ENCODE measurements at places on chromosomes 12 and 14.

DNA sequence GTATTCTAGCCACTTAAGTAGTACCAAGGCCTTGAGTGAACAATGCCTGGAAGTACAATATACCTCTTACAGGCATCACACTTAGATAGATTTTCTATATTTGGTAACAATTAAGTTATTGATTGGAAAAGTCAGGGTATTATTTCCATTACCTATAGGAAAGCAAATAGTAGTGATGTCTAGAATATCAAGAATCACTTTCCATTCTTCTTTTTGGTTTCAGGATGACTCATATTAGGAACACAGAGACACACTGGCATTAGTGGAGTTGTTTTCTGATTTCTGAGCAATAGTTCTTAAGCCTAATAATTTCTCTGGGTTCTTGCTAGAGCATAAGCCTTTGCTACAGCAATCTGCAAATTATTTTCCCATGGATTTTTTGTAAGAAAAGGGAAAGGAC is 1640.0 kb upstream of the SEL1L start:
- no peak for DNase-seq

DNA sequence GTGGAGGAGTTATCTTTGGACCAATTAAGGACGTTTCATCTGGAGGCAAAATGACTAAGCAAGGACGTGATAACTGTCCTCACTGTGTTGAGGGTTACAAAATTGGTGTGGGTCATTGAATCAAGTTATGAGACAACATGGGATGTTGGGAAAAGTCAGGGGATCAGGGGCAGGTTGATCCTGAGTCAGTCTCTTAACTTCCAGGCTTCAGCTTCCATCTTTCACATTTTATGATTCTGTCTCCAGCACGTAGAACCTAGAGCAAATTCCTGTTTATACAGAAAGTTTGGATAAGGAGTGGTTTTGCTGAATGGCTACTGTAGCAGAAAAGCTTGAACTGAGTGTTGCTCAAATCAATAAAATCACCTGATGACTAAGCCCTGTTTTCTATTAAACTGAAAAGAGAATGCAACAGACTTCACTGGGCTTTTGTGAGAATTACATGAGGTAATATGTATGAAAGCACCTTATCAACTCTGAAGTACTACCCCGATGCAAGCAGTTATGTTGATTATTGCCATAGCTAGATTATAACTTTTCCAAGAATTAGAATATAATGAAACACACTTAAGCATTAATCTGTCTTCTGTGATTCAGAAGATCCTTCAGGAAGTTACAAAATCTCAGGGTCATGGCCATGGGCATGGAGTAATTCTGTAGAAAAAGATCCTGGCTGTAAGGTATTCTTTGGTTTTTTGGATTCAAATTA is 184.8 kb downstream of the ETV6 start:
- no peak for DNase-seq

DNA sequence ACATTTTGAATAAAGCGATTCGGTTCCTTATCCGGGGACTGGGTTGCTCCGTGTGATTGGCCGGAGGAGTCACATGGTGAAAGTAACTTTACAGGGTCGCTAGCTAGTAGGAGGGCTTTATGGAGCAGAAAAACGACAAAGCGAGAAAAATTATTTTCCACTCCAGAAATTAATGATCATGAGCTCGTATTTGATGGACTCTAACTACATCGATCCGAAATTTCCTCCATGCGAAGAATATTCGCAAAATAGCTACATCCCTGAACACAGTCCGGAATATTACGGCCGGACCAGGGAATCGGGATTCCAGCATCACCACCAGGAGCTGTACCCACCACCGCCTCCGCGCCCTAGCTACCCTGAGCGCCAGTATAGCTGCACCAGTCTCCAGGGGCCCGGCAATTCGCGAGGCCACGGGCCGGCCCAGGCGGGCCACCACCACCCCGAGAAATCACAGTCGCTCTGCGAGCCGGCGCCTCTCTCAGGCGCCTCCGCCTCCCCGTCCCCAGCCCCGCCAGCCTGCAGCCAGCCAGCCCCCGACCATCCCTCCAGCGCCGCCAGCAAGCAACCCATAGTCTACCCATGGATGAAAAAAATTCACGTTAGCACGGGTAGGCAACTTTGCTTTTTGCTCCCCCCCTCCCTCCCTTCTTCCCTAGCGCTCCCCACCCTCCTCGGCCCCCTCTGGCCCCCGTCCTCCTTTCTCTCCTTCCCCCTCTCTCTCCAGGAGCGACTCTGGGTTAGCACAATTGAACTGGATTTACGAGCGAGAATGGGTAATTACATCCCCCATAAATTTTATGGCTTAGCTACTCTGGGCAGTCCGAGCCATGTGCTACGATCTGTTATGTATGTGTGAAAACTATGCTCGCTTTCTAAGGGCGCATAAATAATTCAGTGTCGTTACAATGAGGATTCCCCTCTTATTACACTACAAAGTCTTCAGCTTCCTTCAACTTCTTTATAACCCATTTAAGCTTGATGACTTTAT is at the start of gene HOXC4:
Gene HOXC4 (plus strand): TSS at position 85 of the 991 bp plus-strand sequence. CDS start 88 bp downstream, at position 173.
- no peak for DNase-seq

- no peak for DNase-seq
These were observed 2.9 kb downstream of the NGB start for GRCh38 chr14:77267937-77268699.

DNA sequence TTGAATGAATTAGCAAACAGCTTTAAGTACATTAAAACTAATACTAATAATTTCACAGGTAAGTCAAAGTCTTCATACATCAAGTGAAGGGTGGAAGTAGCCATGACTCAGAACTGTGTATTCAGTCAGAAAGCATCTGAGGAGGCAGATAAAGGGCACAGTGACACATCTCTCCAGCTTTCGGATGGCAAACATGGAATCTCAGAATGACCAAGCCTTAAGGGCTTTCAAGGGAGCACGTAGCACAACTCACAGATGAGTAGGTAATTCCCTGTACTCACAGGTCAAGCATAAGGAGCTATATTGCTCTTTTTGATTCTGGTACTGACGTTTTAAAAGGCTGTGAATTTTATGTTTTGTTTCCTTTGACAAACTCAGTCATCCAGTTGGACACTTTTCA is 56.0 kb downstream of the MDGA2 start:
- no peak for DNase-seq

DNA sequence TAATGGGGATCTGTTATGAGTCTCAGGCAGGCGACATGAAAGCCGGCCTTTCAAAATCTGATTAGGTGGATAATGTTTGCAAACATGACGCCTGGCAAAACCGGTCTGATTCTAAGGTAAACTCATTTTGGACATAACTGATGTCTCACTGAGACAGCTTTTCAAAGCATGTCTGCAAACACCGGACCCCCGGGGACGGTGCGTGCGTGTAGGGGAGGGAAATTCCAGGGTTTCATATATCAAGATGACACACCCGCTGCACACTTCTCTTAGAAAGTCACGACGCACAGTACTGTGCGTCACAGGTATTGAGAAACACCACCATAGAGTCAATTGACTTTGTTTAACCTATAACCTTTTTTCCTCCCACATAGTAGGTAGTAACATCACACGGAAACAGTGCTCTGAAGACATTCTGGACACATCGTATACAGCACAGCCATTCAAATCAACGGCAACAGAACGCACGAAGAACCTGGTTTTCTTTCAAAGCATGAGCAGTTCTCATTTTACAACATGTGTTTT is 43.9 kb upstream of the TESC start:
- DNase-seq: no peak

- no peak for DNase-seq
These were observed 45.8 kb upstream of the FGD4 start for GRCh38 chr12:32353540-32353939.

DNA sequence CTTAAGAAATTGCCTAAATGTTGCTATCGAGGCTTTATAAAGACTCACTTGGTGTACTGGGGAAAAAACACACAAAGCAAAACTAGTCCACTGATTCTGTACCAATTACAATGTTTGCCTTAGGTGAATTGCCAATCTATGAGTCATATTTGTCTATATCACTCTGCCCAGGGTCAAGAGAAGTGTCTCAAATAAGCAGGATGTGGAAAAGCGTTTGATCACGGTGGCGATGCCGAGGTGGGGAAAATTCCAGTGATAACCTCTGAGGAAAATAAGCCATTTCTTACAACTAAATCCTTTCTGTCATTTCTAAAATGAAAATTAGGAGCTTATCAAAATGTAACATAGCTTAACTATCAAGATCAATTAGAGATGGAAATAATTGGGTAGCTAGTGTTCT is 148.6 kb upstream of the DIO3 start:
- no peak for DNase-seq

DNA sequence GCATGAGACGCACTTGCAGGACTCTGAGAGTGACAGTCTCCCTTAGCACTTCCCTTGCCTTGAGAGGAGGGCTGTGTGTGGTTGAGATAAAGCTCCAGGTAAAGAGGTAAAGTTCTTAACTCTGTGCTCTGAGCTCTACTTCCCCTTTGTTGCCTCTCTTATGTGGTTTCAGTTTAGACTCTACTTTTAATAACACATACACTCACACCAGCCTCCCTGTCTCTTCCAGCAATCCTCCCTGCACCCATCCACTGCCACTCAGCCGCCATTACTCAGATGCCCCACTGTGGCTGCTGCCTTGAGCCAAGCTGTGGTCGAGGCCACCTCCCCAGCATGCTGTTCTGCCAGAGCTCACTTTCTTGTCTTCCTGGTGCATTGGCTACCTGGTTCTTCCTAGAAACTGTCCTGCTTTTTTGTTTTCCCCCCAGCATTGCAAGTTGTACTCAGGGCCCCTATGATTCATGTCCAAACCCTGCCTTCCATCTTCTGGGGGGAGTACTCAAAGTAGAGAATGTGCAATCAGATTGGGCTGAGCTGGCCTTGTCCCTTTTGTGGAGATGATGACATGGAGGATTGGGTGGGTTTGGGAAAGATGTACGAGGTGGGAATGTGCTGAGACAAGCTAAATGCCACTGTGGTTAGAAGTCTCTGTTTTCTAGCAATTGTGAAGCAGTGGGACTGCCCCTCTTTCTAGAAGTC is 115.5 kb upstream of the PARP11 start:
- no peak for DNase-seq

DNA sequence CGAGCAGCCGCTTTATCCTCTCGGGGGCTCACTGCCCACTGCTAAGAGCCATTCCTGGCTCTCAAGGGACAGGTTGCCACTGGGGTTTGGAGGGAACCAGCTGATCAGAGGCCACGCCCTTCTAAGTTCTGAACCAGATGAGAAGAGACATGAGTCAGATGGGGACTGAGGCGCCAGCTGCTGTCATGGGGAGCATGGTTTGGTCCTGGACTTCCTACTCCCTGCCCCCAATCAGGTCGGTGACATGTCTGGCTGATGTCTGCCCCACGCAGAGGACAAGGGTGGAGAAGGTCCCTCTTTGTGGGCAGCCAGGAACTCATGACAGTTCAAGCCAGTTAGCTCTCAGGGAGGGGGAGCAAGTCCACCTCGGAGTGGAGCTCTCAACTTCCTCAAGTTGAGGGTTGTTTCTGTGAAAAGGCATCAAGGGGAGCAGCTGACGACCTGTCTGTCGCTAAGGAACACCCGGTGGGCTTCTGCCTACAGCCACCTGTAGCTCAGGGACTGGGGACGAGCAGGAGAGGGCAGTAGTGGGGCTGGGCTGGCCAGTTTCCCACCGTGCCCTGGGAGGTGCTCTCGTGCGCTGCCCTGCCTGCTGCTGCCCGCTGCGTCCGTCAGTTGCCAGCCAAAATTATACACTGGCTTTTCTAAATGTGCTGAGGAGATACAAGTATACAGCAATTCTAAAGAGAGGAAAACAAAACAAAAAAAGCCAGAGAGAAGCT is 20.5 kb downstream of the PSMC1 start:
- DNase-seq: peak; percentile 55

GRCh38 chr14:39681782-39682399 is 249.7 kb upstream of the FBXO33 start:
- DNase-seq: no peak

GRCh38 chr14:70735043-70735442 is 74.3 kb downstream of the MAP3K9 start:
- DNase-seq: peak; percentile 34

DNA sequence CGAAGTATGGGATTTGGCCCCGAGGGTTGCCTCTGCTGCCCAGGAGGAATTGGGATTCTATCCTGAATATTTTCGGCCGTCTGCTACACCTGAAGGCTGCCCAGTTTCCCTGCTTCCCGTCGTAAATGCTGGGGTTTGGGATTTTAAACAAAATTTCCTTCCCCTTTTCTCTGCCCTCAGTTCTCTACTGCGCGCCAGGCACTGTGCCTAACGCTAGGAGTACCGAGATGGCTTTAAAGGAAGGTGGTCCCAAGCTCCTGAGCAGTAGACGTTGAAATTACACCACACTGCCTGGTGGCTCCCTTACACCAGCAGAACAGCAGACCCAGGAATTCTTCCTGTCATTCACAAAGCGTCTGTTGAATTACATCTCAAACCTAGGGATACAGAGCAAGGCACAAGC is 566 bp upstream of the PRDM4 start:
- peak; percentile 45 for DNase-seq

DNA sequence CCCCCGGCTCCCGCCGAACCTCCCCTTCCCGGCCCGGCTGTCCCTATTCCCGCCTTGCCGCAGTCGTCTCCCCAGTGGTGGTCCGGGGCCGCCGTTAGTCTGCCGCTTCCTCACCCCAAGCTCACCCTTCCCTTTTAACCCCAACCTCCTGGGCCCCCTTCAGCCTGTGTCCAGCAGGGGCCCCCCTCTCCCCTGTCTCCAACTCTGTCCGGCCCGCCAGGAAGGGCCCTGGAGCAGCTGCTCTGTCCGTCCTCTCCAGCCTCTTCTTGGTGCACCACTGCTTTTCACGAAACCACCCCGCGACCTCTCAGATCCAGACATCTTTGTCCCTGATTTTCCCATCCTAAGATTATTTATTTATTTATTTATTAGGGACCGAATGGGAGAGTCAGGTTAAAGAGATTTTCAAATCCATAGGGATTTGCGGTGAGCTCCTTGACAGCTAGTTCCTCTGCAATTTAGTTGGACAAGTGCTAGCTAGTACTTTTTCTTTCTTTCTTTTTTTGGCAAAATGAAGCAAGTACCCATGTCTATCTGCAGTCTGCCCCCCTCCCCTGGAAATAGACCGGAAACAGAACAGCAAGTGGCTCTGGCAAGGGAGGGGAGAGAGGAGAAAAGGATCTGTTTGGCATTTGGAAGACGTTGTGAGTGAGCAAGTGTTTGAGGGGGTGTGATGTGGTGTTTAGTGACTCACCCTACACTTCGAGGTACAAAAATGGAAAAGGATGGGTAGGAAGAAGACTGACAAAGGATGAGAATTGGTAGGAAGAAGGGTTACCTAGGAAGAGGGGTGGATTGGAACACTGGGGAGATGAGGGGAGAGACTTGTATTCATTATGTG is 632 bp downstream of the UBR7 start:
- peak; percentile 61 for DNase-seq

DNA sequence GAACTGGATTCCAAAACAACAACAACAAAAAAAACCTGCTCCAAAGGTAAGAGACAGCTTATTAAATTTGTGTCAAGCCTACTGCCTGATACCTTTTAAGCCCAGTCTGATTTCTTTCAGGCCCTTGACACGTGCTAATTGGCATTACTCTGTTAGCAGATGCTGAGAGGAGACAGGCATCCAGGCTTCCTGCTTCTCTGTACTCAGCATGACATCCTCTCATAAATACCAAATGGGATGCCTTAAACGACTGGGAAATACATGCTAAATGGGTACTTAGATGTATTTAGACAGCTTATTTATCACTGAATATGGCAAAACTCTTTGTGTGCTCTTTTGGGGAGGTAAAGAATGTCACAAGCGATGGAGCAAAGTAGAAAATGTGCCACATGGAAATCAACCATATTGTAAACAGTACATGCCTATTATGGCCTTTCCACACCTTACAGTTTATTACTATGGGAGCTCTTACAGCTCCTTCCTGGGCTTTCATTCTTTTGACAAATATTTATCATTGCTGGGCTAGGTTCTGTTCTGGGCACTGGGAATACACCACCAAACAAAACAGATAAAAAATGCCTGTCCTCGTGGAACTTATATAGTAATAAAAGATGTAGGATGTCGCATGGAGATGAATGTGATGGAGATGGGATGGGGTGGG is 11.5 kb upstream of the PCED1B start:
- DNase-seq: peak; percentile 77
